Endothelial cell of umbilical vein (primary cell): ENCODE measurements at places on chromosomes 7 and 10. TPM values are rescaled to one million over a fixed set of nuclear protein-coding genes. Genes with fewer than 3 reads are reported as not detected.

- H3K36me3 ChIP-seq = no peaks in the 10 kb centered on the region
- H3K27ac ChIP-seq = no peak overlapping the region
- H3K27me3 ChIP-seq = no peaks in the 10 kb centered on the region
- peaks cover 19% of the 10 kb centered on the region for H3K4me1 ChIP-seq
- DNase-seq = no peak
These were observed 26.6 kb downstream of the PLAU start for GRCh38 chr10:73937333-73938043.

GRCh38 chr10:1559761-1560160 is 177.6 kb downstream of the ADARB2 start:
- DNase-seq = no peak
- no peak overlapping the region for H3K4me3 ChIP-seq

Gene MOGAT3
- not detected in 2 replicates for total RNA-seq

Gene DGKB
- 0.44 TPM in 1 of 2 replicates, not detected in the other for total RNA-seq
